Islet precursor cell (in vitro differentiated cells): ENCODE measurements at places on chromosomes 6 and 20.

DNA sequence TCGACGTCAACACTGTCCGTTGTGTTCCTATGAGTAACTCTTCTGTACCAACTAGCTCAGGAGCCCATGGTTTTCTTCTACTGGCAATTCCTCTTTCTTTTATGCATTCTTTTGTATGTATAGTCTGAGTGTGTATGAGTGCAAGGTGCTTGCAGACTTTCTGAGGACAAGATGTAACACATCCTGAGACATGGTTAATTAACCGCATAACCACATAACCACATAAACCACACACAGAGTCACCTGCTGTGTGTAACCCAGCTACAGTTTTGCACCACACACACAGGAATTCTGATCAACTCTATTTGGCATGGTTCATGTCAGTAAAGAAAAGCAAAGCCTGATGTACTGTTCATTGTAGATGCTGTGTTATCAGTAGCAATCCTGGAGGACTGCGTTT lies 98.6 kb downstream of the DACT2 start:
- DNase-seq, result no peak

DNA sequence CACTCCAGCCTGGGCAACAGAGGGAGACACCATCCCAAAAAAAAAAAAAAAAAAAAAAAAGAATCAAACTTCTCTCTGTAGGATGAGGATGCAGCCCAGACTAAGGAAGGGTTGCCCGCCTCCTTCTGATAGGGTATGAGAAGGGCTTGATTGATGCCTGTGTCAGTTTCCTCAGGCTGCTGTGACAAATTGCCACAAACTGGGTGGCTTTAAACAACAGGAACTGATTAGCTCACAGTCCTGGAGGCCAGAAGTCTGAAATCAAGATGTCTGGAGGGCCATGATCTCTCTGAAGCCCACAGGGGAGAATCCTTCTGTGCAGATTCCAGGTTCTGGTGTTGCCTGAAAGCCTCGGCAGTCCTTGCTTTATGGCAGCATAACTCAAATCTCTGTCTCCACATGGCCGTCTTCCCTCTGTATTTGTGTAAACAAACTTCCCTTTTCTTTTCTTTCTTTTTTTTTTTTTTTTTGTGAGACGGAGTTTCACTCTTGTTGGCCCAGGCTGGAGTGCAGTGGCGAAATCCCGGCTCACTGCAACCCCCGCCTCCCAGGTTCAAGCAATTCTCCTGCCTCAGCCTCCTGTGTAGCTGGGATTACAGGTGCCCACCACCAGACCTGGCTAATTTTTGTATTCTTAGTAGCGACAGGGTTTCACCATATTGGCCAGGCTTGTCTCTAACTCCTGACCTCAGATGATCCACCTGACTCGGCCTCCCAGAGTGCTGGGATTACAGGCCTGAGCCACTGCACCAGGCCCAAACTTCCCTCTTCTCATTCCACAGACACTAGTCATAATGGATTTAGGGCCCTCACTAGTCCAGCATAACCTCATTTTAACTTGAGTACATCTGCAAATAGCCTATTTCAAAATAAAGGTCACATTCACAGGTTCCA lies 11.2 kb upstream of the CDK19 start:
- peak; percentile 76 for DNase-seq

DNA sequence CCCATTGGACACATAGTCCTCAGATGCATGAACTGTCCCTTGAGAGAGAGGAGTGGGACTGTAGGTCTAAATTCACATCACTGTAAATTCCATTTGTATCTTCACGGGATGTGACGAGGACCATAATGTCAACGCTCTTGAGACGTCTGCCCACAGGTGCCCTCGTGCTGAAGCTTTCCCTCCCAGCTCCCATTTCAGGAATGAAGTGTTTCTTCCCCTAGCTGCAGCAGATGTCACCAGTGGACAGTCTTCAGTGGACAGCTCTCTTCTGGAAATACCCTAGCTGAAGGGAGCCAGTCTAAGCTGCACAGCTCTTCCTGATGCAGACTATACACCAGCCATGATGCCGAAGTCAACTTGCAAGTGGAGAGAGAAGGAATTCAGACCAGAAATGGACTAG lies 217.4 kb upstream of the ECI2 start:
- DNase-seq, result peak; percentile 36

DNA sequence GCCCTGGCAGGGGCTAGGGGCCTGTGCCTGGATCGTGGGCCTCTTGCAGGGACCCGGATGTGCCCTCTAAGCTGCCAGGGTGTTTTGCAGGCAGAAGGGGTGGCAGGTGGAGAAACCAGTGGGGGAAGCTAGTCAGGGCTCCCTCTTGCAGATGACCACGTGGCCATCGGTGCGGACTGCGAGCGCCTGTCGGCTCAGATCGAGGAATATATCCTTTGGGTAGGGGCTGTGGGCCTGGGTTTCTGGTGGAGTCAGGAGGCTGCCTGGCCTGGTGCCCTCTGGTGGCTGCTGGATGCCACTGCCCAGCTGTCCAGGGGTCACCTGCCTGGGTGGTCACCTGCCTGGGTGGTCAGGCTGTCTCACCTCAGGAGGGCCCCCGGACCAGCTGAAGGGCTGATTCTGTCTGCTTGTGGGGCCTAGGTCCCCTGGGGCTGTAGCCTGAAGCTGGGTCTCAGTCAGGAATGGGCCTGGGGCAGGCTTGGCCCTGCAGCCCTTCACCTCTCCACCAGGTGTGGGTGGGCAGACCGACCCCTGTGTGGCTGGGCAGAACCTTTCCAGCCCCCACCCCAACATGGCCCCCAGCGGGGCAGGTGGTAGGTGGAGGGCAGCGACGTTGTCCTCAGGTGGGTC lies 6.7 kb downstream of the TCEA2 start:
- DNase-seq, result peak; percentile 82

- no peak for DNase-seq
These were observed 412.5 kb downstream of the GJA1 start for GRCh38 chr6:121847806-121848522.

DNA sequence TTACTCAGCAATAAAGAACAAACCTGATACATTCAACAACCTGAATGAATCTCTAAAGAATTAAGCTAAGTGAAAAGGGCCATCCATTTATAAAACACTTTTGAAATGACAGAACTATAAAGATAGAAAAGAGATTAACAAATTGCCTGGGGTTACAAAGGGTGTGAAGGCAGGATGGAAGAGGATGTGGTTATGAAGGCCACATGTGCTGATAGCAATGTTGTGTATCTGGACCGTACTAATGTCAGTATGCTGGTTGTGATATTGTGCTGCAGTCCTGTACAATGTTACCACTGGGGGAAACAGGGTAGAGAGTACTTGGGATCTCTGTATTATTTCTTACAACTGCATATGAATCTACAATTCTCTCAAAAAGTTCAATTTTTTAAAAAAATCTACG lies 36.4 kb downstream of the ELOVL5 start:
- DNase-seq, result no peak

DNA sequence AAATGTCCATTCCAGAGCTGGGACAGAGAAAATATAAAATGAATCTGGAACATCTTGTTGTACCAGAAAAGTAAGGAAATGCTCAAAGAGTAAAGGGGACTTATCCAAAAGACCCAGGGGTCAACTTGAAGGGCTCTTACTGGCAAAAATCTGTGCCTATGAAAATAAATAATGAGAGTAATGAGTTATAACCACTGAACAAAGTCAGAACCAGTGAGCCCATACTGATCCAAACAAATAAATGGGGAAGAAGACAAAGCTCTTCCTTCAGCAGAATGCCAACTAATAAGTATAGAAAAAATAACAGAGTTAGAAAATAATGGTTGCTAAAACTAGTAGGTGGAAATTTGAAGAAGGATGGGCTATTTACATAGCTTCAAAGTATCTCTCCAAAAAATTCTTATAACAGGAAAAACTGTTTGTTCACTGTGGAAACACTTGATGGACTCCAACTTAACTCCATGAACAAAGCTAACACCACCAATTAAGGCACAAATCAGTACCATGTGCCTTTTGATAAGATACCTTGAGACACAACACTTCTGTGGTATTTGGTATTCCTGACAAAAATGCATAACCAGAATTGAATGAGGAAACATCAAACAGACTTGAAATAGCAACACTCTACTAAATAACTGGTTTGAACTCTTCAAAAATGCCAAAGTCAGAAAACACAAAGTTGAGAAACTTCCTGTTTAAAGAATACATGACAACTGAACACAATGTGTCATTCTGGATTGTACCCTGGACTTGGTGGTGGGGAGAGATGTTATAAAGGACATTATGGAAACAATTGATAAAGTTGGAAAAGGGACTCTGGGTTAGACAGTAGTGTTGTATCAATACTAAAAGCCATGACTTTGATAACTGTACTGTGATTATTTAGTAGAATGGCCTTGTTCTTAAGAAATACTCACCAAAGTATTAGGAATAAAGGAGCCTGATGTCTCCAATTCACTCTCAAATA lies 197.5 kb downstream of the ISM1 start:
- no peak for DNase-seq

DNA sequence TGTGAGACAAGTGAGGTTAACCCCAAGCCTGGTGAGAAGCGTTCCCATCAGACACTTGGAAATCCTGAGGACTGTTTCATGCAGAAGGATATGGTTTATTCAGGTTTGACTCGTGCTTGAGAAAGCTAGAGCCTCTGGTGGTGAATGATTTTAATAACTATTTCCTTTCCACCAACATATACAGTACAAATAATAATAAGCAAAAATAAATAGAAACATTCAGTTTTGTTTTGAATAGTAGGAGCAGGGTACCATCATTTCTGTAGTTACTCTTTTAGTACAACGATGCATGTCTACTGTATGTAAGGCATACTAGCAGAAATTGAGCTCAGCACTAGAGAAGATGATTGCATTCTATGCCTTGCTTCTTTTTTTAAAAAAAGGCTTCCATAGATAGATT lies 33.5 kb downstream of the PLG start:
- DNase-seq, result no peak

DNA sequence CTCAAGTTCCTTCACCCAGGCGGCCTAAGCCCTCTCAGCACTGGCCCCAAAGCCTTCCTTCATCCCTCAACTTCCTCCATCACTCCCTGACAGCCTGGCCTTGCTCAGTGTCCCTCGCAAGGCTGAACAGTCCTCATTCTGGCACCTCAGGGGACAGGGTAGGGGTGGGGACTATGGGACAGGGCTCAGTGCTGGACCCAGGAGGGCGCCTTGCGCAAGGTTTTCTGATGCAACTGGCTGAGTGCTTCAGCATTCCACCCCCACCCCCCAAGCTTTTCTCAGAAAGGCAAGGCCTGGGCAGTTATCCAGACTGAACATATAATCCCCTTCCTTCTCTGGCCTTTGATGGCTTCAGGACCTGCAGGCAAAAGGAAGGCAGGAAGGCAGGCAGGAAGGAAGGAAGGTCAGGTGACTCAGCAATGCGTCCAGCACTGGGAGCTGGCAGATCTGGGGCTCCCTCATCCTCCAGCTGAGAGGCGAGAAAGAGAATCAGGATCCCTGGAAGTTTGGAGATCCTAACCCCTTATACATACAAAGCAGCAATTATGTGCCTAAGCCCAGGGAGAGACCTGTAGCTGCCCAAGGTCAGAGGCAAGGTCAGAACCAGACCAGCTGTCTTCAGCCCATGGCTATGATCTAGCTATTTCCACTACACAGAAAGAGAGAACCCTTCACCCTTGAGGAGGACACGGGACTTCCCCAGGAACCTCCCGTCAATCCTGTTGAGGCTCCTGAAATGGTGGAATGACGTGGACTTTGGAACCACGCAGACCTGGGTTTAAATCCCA lies 8.6 kb upstream of the TRIB3 start:
- peak; percentile 85 for DNase-seq

- no peak for DNase-seq
These were observed 202.8 kb downstream of the WDR27 start for GRCh38 chr6:169498916-169499513.

GRCh38 chr20:32727683-32728082 lies 15.6 kb downstream of the COMMD7 start:
- peak; percentile 89 for DNase-seq

GRCh38 chr20:19465536-19465935 lies 253.1 kb downstream of the SLC24A3 start:
- DNase-seq, result peak; percentile 19

DNA sequence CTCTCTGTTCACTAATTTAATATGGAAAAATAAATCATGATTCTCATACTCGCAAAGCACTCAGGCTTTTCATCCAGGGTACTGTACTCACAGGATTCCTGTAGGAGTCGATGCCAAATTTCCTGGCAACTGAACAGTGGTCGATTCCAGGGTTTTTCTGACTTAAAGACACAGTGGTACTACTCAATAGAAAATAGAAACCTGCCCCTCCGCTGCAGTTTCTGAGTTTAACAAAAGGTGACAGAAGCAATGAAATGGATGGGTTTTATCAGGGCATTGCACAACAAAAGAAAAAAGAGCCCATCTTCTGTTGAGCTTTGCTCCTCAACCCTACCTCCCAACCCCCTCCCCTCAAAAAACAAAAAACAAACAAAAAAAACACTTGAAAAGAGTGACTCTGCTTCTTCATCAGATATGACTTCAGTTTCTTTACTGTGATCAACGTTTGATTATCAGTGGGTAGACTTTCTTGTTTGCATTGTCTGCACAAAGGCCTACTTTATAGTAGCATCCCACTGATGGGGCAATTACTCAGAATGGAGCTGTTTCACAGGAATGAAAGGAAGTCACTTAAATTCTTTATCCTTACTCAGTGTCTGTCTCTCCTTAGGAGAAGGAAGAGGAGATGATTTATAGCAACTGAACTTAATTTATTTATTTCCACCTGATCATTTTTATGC lies 96.2 kb upstream of the FOXO3 start:
- no peak for DNase-seq

DNA sequence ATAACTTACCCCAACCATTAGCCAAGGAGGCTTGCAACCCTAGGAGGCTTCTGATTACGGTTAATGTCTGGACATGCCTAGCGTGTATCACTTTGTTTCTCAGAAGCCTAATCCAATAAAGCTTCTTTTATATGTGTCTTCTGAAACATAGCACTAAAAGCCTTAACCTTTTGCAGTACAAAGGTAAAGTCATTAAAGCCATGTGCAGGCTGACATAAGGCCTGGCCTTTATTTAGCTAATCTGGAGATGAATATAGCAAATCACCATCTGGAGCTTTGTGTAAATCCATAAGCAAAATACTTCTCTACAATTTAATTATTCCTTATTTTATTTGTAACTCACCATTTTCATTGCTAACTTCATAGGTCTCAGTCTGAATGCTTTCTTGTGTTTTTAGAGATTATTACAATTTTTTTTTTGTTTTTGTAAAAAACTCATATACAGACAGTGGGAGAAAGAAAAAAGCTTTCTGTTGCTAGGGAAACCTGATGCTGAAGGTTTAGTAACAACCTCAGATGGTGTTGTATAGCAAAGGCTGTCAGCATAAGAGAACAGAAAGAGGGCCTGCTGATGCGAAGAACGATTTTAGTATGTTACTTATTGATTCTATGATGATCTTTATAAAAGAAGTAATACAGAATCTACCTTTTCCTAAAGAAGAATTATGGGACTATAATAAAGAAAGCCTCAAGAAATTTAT lies at the start of gene EYS:
TSS of gene EYS (minus strand) at position 101 of the 701 bp plus-strand sequence. CDS start 211,816 bp downstream, outside the sequence.
- DNase-seq, result no peak

DNA sequence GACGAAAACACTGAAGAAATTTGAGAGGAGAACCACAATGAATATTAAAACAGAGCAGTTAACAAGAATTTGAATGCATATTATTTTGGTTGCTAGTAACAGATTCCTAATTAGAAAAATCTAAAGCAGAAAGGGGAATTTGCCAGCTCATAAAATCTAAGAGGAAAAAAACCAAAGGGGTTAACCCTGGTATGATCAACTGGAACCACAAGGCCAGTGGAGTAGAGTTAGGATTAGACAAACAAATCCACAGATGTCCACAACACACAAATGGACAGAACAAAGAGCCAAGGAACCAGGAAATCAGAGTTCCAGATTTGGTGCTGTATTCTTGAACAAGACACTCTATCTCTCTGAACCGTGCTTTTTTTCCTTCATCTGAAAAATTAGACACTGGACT lies 195.0 kb downstream of the TASP1 start:
- DNase-seq, result no peak

- peak; percentile 66 for DNase-seq
These were observed 1.1 kb downstream of the SOX4 start for GRCh38 chr6:21594416-21595281.
